ENCODE measurements at places on chromosomes 12 and 14. TPM values are rescaled to one million over a fixed set of nuclear protein-coding genes. Genes with fewer than 3 reads are reported as not detected.

Gene VWF
- not detected for total RNA-seq

Gene OSGEP
- 40.7 TPM for total RNA-seq

Gene TRMT5
- 1.9 TPM for total RNA-seq

Gene TTC9
- 5.4 TPM for total RNA-seq

Gene GPR68
- 3.6 TPM for total RNA-seq
